ENCODE measurements at places on chromosomes 7 and 10.

GRCh38 chr7:22586786-22587140, 86.8 kb upstream of the STEAP1B start:
- no peak for DNase-seq

- no peak for DNase-seq
Measured at GRCh38 chr10:5424751-5425150, 12.4 kb downstream of the NET1 start.

- DNase-seq, result no peak
Measured at GRCh38 chr10:52266858-52267257, 47.2 kb upstream of the DKK1 start.

DNA sequence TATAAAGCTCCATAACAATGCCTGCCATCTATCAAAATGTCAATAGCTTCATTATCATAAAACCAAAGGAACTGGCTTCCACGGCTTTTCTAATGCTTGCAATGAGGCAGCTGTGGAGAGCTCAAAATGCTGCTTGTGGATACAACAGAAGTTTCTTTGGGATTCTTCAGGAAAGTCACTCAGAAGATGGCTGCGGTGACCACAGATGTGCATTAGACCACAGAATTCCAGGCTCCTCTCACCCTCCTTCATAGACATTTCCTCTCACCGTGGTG, 77.2 kb downstream of the CDCA7L start:
- no peak for DNase-seq

GRCh38 chr7:70474639-70475234, 657.2 kb upstream of the GALNT17 start:
- DNase-seq, result no peak

DNA sequence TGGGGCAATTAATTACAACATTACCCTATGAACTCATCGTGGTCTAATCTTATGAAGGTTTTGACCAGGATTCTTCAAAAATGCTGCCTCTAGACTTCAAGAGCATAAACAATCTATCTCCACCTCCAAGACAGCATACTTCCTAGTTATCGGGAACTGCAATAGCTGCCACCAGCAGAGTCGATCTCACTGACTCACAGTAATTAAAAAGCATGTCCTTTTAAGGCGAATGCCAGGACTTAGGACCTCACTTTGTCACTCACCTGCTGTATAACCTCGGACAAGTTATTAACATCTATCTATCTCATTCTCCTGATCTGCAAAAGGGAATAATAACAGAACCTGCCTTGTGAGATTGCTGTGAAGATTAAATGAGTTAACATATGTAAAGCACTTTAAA, 666.0 kb upstream of the COBL start:
- DNase-seq, result no peak

- DNase-seq, result no peak
Measured at GRCh38 chr10:97058521-97058920, 127.2 kb downstream of the SLIT1 start.

- DNase-seq, result no peak
Measured at GRCh38 chr7:21939136-21939857, 6.4 kb downstream of the CDCA7L start.

DNA sequence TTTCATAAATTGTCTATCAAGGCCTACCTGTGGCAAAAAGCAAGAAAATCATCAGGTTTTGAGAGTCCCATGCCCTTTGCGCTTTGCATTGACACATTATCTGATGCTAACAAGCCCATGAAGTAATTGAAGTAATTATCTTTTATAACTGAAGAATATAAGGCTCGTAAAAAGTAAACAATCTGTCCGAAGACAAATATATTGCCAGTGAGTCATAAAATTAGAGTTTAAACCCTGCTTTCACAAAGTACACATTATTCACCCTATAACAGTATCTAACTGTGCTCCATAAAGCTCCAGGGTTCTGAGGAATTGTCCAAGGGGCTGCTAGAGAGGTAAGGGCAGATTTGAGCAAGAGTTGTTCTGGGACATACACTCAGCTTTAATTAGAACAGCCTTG, 102.3 kb upstream of the PPP1R3A start:
- no peak for DNase-seq

- no peak for DNase-seq
Measured at GRCh38 chr7:37993060-37993501, 72.6 kb downstream of the EPDR1 start.

- DNase-seq, result no peak
Measured at GRCh38 chr7:69608049-69608448, 9.8 kb downstream of the AUTS2 start.

DNA sequence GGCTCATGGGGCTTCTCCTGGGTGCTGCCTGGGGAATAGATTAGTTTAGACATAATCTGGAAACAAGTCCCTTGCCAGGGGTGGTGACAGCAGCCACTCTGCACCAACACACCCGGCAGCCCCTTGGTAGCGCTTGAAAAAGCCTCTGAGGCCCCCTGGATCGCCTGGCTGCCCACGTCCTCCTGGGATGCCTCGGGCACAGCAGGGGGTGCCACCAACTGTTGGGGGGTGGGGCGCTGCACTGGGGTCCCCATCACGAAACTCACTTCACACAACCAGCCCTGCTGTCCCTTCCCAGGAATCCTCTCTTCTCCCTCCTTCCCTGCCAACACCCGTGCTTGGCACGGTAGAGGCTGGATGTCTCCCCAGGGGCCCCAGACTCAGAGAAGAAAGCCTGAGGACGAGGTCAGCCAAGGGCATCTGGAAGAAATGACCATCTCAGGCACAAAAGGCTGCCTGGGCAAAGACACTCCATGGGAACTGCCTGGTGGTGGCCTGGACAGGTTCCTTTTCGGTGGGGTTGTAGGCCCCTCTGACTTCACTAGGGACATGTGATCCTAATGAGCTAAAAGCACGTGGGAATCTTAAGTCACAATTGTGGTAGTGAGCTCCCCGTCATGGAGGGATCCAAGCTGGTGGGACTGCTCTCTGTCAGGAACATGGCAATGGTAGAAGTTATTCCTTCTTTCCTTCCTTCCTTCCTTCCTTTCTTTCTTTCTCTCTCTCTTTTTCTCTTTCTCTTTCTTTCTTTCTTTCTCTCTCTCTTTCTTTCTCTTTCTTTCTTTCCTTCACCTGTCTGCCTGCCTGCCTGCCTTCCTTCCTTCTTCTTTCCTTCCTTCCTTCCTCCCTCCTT, 11.3 kb downstream of the TMEM270 start:
- DNase-seq, result no peak

- no peak for DNase-seq
Measured at GRCh38 chr7:30430777-30431176, 47.8 kb downstream of the NOD1 start.
